ENCODE measurements at places on chromosomes 4 and X. TPM values are rescaled to one million over a fixed set of nuclear protein-coding genes. Genes with fewer than 3 reads are reported as not detected.

GRCh38 chrX:107374831-107375230 is 74.6 kb upstream of the FRMPD3 start:
- DNase-seq = no peak

- no peak for DNase-seq
Measured at GRCh38 chr4:178632415-178632814, 1190.2 kb upstream of the AGA start.

- no peak for DNase-seq
Measured at GRCh38 chrX:129743821-129744220, 5.0 kb downstream of the XPNPEP2 start.

- DNase-seq = no peak
Measured at GRCh38 chrX:63349307-63349706, 1.8 kb downstream of the SPIN4 start.

GRCh38 chrX:102535958-102536357 is 19.4 kb upstream of the TMSB15A start:
- DNase-seq = no peak

- DNase-seq = no peak
Measured at GRCh38 chr4:121143131-121143530, 21.0 kb downstream of the TNIP3 start.

DNA sequence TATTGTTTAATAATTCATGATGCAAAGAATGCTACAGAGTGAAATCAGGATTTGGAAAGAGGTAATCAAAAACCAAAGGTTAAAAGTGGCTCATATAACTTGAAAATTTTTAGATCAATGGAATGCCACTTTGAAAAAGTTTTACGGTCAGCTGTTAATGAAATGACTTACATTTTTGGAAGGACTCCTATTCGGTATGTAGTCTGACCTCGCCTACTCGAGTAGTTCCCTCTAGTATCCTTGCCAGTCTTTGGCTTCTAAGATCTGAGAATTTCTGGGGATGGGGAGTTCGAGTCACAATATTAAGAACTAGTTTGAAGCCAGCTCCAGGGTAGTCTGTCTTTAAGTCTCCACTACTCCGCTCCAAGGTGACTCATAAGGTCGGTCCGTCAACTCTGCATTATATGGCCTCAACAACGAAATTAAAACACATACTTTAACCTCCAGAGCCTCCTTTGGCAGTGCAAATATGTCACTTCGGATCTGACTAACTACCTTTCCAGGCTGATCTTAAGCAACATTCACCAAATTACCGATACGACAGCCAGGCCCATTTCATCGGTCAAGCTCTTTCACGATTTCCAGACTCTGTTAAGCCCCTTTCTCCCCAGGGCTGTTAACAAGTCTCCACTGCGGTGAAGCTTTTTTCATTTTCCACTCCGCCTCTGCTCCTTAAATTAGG is 733 bp upstream of the NAA15 start:
- no peak for DNase-seq

- no peak for DNase-seq
Measured at GRCh38 chr4:22299678-22300077, 216.2 kb downstream of the ADGRA3 start.

The KCND1 gene
- total RNA-seq = 6.0 TPM

DNA sequence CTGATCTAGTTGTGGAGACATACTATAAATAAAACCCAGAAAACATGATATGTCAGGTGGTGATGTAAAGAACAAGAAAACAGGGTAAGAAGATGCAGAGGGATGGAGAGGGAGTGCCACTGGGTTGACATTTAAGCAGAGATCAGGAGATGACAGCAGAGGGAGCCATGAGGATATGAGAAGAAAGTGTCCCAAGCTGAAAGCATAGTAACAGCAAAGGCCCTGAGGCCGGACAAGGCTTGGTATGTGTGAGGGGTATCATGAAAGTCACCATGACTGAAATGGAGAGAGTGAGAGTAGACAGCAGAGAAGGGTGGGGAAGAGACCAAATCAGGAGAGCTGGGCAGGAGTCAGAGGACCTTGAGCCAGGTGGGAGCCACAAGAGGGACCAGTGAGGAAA is 3.4 kb downstream of the GPKOW start:
- DNase-seq = no peak

The SLC39A8 gene
- total RNA-seq = 211 TPM

GRCh38 chrX:139825618-139826017 is 107.2 kb downstream of the ATP11C start:
- DNase-seq = no peak

GRCh38 chr4:58368221-58368620 is 1258.0 kb upstream of the IGFBP7 start:
- DNase-seq = no peak

The SSX2B gene
- not detected for total RNA-seq

The ANXA3 gene
- 30.4 TPM for total RNA-seq

GRCh38 chr4:162952232-162952631 is 214.5 kb downstream of the NAF1 start:
- no peak for DNase-seq

The USP17L19 gene
- total RNA-seq = not detected

DNA sequence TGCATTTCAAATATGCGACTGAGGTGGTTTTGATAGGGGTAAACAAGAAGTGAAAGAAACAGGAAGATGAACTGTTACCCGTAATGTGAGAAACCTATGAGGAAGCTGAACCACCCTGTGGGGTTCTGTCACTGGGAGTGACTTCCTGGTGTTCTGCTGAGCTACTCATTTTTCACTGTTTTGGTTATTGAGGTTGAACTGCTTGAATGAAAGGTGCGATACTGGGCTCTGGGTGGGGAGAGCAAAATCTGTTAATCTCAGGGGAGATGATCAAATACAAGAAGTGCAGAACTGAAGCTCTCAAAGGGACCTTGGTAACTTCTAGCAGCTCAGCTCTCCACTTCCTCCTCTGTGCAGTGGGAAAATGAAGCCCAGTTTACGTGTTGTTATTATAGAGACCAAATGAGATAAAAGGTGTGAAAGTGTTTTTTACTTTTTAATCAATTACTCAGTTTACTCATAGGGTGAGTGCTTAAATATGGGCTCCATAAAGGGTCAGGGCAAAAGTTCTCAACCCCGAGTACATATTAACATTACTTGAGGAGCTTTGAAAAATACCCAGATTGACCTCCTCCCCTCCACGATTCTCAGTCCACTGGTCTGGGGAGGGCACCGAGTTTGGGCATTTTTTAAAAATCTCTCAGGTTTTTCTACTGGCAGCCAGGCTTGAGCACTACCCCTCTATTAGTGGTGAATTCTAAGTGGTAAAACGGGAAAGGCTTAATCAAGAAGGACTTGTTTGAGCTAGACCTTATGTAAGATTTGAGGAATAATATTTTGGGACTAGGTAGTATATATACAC is 66.7 kb downstream of the COQ2 start:
- DNase-seq = no peak

DNA sequence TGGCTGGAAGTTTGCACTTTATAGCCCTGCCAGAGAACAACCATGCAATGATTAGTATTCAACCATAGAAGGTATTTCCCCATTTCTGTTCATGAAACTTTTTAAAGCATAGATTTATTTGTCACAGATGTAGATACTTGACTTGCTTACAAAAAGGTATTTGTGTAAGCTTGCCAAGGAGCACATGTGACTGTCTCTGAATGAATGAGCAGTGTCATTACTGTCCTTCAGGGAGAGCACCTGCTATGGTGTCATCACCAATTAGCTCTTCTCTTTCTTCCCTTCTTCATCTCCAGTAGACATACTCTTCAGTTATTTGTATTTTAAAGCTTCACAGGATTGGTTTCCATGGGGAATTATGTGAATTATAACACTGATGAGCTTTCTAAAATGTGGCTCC is 1064.7 kb upstream of the GRIA3 start:
- DNase-seq = no peak

DNA sequence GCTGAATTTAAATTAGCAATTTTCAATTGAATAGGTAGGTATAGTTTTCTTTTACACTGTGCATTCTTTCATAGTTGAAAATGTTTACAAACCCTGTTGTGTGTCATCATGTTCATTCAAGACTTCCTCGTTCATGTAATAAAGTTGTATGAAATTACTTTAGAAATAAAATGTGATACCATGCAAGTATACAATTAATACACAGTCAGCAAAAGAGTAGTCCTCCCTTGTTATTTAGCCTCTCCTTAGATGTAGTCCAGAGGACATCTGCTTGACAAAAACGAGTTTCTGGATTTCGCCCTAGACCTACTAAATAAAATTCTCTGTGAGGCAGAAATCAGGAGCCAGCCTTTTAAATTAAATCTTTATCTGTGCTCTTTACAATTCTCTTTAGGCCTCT is 231.6 kb downstream of the CXXC4 start:
- DNase-seq = no peak

GRCh38 chr4:19700992-19701391 is 550.7 kb upstream of the SLIT2 start:
- DNase-seq = no peak

Data from endothelial cell (in vitro differentiated cells).